ENCODE measurements at places on chromosomes 4 and X.

- peak; percentile 56 for DNase-seq
These were observed 12.7 kb downstream of the TKTL1 start for GRCh38 chrX:154308108-154308946.

DNA sequence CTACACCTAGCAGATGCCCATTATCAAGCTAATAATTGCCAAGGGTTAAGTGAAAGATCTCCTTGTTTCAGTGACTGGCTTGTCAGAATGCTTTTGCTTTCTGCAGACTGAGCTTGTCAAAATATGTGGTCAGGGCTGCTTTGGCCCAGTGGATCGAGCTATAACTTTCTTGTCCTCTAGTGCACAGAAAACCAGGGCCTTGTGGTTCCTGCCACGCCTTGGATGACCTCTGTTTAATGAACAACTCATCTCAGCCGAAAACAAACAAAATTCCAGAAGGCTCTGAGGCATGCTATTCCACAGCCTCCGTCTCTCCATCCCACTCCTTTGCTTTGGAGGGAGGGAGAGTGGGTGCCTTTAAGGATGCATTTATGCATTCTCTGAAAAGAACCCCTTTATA is 11.3 kb downstream of the EVC start:
- no peak for DNase-seq

DNA sequence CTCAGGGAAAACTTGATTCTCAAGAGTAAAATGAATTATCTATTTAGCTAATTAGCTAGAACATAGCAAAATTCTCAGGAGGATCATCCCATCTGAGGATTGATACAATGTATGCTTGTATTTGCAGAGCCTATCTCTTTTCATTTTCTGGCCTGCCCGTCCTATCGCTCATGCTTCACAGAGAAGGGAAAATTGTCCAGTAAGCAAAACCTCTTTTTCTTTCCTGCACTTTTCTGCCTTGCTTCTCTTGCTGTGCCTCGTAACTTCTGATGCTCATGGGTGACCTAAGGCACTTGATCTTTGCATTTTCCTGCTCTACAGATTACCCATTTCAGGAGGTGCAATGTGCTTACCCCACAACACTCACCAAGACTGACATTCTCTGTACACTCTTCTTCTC is 88.1 kb downstream of the GBA3 start:
- DNase-seq, result no peak

DNA sequence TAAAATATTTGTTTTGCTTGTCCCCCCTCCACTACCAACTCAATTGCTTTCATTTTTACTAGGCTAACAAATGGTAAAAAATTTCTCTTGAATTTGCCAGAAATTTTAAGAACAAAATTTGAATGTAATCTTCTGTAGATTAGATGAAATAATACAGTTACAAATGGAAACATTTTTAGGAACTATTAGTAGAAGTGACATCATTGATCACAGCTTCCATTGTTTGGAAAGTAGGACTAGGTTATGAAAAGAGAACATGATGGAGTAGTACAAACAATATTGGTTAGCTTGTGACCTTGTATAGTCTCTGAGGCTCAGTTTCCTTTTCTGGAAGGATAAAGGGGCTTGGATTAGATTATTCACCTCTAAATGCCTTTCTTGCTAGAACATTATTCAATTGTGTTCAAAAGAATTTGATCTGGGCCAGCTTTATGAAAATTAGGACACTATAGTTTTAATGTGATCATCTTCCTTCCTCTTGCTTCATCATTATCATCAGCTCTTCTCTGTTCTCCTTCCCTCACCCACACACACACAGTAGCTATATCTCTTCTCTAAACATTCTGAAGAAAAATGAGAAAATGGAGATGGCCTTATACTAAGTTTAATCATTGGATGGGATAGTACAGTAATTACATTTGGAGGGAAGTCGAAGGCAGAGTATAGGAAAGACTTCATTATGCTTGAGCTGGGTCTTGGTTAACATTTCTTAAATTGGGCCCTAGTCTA is 9.9 kb downstream of the MTMR1 start:
- DNase-seq, result no peak

DNA sequence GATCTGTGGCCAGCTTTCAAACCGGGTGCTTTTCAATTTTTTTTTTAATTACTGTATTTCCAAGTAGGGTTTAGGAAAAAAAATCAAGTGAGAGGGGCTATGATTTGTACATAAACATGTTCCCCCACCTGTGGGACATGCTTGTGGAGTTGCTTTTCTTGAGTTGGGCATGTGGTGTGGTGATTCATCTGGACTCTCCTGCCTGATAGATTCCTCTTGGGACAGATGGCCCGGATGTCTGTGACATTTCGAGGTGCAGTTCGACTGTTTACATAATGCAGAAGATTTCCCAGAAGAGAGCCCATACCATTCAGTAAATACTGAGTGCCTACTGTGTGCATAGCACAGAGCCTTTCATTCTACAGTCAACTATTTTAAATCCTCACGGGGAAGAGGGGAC is 49.9 kb downstream of the DOCK11 start:
- DNase-seq, result no peak

- no peak for DNase-seq
These were observed 37.7 kb upstream of the FRAS1 start for GRCh38 chr4:78019414-78019813.

DNA sequence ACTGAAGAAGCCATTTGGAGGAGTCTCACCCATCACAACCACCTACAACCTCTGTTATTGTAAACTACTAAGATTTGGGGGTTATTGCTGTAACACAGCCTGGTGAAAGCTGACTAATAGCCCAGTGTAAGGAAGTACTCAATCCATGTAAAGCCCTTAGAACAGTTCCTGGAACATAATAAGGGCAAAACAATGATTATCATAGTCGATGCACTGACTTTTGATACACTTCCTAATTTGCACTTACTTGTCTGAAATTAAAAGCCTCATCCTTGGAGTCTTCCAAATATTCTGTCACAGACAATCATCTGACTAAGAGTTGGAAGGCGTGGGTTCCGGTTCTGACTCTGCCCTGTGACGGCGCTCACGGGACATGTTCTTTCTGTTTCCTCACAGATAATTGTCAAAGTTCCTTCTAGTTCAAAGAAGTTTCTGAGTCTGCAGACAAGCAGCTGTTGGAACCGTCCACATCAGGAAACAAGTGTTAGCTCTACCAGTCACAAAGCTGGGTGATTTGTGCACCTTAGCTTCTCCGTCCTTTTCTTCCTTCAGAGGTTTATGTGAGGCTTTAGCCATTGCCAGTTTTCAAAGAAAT is 33.4 kb upstream of the RASGEF1B start:
- peak; percentile 57 for DNase-seq

DNA sequence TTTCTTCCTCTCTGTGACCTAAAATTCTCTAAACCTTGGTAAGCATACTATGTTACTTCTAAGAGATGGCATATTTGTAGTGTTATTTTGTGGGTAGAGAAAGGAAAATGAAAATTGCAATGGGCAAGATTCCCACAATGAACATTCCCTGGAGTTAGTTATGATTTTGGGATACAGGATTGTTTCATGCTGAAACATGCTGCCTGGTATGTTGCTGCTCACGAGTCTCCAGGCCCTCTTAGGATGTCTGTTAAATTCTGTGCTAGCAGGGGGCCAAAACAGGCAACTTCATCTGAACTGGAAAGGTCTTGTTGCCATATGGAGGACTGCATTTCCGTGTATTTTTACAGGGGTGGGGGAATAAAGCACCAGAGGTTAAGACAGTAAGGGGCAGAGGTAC is 18.9 kb upstream of the MSMO1 start:
- DNase-seq, result no peak

GRCh38 chr4:150305995-150306394 is 227.8 kb downstream of the DCLK2 start:
- no peak for DNase-seq

- no peak for DNase-seq
These were observed 26.4 kb downstream of the NOP14 start for GRCh38 chr4:2936773-2937145.

DNA sequence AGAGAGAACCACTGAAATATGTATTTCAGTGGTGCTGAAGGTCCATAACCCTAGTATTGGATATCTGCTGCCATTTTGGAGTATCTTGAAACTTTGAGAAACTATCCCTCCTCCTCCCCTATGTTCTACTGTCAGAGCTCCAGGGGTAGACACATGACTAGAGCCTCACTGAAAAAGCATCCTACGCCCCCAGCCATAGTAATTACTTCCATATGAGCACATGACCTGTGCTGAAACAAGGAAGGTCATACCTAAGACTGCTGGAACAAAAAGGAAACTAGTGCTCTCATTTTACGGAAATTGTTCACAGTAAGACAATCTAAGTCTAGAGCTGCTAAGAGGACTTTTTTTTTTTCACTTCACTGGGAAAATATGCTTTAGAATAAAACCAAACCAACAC is 42.0 kb upstream of the MAPK10 start:
- no peak for DNase-seq

DNA sequence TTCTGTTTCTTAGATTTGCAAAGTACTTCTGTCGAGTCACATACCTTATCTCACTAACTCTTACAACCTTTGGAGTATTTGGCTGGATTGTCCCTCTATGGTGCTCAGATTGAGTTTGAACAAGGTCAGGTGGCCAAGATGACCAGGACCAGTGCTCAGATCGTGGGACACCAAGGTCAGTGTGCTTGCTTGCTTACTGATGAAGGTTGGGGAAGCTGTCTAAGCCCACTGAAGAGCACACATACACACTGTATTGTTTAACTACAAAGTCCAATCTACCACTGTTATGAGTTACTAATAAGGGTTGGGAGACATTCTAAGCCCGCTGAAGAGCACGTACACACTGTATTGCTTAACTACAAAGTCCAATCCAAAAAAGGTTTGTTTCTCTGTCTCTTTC is 53.7 kb downstream of the TAB3 start:
- DNase-seq, result no peak

GRCh38 chr4:15457406-15458201 is 12.1 kb upstream of the CC2D2A start:
- no peak for DNase-seq

- no peak for DNase-seq
These were observed 7.9 kb downstream of the SLC7A11 start for GRCh38 chr4:138234248-138234647.

- no peak for DNase-seq
These were observed 25.1 kb downstream of the OCRL start for GRCh38 chrX:129565046-129565650.

- DNase-seq, result no peak
These were observed 104.8 kb upstream of the CASK start for GRCh38 chrX:42028109-42028508.

DNA sequence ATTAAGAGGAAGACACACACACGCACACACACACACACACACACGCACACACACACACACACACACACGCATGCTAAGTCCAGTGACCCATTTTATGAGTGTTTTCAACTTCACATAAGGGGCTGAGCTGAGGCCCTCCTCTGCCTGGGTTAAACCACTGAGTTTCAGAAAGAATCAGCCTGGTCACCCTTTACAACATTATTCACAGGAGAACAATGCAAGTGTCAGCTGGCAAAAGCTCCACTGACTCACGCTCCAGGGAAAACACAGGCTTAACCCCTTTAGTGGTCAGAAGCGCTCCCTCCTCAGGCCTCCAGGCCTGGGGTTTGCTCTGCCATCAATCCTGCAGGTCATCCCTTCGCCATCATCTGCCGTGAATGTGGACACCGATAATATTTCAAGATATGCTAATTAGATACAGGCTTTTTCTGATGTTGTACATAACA is 46.9 kb downstream of the ACOX3 start:
- DNase-seq, result no peak

DNA sequence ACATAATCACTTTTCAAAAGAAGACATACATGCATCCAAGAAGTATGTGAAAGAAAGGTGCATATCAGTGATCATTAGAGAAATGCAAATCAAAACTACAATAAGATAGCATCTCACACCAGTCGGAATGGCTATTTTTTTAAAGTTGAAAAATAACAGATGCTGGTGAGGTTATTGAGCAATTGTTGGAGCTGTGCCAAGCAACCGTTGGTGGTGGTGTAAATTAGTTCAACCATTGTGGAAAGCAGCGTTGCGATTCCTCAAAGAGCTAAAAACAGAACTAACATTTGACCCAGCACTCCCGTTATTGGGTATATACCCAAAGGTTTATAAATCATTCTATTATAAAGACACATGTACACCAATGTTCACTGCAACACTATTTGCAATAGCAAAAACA is 14.2 kb downstream of the COX7B2 start:
- no peak for DNase-seq

DNA sequence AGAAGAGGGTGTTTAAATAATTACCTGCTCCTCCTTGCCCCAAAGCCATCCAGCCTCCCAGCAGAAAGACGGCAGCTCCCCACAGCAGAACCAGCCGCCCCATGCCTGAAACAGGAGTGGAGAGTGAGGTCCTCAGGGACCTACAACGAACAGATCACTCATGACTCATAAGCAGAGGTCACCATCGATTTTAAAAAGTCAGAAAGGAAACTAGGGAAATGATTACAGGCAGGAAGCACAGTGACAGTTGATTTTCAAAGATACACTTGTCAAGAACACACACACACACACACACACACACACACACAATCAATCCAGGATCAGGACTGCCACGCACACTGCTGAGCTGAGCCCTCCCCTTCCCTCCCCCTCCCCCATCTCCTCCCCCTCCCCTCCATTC is at the start of gene CRLF2:
Gene CRLF2 (minus strand): TSS at position 118 of the 400 bp plus-strand sequence. CDS start 15 bp downstream, at position 103.
- DNase-seq, result no peak
